ENCODE measurements at places on chromosomes 13 and 19.

DNA sequence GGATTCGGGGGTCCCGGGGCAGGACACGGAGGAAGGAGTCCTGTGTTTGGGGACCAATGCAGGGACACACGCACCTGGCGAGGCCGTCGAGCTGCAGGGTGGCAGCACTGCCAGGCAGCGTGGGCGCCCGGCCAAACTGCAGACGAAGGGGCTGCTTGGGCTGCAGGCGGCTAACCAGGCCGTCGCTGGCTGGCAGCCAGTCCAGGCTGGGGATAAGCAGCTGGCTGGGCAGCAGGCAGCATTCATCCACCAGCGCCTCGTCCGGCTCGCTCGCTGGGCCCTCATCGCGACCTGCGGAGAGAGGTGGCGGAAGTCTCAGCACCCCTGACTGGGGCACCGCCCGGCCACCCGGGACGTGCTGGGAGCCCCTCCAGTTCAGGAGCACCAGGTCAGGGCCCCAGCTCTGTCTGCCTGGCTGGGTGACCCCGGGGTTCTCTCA lies 11.5 kb downstream of the CFD start:
- DNase-seq, result no peak

DNA sequence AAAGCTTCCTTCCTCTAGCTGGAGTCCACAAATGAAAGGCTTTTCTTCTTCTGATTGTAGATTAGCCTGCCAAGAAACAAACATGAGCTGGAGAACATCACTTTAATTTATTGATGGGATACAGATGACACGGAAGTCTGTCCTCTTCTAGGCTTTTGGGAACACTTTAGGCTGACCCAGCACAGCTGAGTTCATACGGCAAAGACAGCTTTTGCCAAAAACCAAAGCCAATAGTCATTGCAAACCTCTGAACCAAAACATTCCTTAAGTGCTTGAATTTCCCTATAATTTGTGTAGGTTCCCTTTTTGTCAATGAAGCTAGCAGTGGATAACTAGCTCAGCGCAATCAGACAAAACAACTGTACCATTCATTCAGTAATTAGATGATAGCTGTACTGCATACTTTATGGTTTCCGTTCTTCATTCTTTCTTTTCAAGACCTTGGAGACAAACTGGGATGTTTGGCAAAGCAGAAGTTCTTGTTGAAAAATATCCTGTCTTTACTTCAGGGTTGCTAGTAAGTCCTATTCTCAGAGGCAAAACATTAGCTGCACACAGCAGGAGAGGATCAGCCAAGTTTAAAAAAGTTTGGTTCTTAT lies 95.7 kb upstream of the SPRY2 start:
- DNase-seq, result peak; percentile 51

GRCh38 chr19:58170860-58171259 lies 12.0 kb upstream of the ZNF274 start:
- no peak for DNase-seq

DNA sequence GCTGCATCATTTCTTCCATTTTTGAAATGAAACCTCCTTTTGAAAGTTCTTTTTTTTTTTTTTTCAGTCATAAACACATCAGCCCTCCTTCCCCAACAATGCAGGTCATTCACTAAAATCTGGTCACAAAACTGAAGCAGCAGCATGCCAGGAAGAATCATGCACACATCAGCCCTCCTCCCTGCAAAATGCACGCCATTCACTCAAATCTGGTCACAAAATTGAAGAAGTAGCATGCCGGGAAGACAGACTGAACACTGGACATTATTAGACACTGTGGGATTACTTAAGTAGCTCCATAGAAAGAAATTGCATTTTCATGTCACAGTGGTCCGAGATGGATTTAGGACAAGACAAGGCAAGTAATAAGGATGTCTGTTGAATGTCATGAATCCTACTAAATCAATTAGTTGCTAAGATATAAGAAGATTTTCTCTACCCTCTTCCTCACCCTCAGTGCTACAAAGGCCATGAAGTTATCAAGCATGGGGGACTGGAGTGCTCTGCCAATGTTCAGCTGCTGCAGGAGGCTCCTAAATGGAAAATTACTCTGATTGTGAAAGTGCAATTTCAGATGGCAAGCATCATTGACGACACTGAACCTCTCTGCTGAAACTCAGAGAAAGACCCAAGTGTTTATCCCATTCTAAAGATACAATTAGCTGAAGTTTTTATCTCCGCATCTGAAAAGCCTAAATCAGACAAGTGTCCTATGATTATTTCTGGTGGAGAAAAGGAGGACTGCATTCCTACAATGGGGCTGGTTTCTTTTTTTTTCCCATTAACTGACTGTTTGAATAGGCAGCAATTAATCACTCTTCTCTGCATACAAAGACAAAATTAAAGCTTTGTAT lies 913.2 kb downstream of the DIAPH3 start:
- no peak for DNase-seq

DNA sequence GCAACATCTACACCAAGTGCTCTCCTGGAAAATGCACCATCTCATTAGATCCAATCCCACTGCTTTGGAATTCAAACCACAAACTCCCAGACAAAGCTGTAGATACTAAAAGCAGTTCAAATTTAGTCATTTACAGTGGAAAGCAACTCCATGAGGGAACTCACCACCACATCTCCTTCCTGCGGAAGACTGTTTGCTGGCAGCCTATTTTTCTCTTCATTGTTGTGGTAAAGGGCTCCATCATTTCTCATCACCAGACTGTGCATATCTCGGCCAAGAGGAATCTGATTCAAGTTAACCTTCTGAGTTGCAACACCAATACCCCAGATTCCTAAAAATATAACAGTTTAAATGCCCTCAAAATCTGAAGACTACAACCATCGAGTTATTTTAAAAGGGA lies 8.4 kb downstream of the SPRYD7 start:
- peak; percentile 64 for DNase-seq

GRCh38 chr13:46369506-46370277 lies 17.4 kb downstream of the RUBCNL start:
- DNase-seq, result peak; percentile 62

DNA sequence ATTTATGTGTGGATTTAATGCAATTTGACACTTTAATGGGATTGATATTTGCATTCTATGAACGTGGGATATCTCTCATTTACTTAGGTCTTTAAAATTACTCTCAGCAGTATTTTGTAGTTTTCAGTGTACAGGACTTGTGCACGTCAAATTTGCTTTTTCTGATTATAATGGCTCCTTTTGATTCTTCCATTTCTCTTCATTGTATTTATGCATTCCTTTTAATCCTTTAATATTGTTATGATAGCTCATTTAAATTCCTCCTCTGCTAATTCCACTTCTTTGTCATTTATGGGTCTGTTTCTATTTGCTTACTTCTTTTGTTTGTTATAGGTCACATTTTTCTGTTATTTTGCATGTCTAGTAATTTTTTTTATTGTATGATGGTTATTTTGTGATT lies 226.6 kb downstream of the ATP8A2 start:
- no peak for DNase-seq

DNA sequence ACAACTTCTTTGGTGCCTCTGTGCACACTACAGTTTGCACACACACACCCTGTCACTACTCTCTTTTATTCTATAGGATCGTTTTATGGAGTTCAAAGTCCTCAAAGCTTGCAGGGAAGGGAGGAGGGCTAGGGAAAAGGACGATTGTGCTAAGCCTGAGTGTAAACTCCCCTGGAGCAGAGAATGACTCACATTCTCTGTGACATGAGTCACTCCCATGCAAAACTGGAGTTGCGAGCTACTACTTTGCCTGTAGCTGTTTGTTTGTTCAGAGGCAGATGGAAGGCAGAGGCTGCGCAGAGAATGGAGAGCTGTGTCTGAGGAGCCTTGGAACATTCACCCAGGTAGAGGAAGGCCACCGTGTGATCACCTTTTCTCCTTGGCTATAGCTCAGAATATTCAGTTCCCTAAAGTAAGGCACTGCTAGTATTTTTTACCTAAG lies 80.5 kb upstream of the MBNL2 start:
- peak; percentile 54 for DNase-seq

GRCh38 chr19:28489776-28490175 lies 723.2 kb downstream of the UQCRFS1 start:
- DNase-seq, result no peak

GRCh38 chr19:15452111-15453047 lies 2.6 kb upstream of the WIZ start:
- DNase-seq, result peak; percentile 45

DNA sequence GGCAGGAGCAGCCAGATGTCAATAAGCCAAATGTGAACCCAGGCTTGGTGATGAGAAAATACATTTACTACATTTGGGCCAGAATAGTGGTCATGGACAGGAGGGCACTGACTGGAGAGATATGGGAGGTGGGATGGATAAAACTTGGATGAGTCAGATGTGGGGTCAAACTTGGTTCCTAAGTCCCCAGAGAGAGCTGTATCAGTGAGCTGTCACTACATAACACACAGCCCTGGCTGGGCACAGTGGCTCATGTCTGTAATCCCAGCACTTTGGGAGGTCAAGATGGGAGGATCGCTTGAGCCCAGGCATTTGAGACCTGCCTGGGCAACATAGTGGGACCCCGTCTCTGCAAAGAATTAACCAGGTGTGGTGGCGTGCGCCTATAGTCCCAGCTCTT lies 51.6 kb upstream of the EHD2 start:
- no peak for DNase-seq

GRCh38 chr19:42254089-42254849 lies 659 bp downstream of the ERF start:
- DNase-seq, result no peak

- DNase-seq, result no peak
Observed at GRCh38 chr19:41424335-41425173, 2.6 kb downstream of the B3GNT8 start.

DNA sequence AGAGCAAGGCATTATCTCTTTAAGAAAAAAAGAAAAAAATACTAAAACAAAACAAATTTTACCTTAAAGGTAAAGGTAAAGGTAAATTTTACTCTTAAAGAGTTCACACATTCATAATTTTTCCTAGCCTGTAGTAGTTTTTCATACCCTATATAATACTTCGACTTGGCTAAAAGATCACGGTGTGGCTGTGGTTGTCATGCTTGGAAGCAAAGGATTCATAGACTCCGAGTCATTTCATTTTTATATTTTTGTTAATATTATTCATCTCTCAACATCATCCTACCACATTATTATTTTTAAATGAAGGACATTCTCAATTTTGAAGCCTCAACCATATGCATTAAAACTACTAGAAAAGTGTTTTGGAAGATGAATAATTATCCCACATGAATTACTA lies 52.7 kb downstream of the PIBF1 start:
- DNase-seq, result no peak

DNA sequence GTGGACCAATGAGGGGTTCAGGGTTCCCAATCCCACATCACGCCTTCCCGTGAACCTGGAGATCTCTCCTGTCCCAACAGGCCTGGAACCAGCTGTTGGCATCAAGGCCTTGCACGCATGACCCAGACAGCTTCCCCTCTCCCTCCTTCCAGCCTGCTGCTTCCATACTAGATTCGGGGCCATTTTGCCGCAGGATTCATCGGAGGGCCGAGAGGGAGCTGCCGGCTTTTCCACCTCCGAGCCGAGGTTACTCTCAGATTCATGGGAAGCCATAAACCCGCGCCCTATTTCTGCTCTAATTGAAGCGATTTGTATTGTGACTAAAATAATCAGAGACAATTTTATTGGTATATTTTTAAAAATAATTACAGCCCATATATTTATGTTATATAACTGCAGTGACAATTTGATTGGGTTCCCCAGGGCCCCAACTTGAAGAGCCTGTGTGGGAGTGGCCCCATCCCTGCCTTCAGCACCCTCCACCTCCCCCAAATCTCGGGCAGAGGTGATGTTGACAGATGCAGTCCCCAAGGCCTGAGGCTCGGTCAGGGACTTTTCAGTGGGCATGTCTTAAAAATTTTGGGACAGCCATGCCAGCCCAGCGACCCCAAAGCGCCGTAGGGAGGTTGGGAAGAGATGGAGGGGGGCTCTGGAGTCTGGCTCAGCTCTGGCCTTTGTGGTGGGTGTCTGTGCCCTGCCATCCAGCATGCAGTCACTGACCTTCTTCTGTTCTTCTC lies 30.8 kb upstream of the PEPD start:
- DNase-seq, result no peak

GRCh38 chr19:49767967-49768581 lies 1.3 kb downstream of the AP2A1 start:
- no peak for DNase-seq

GRCh38 chr13:114115796-114116195 lies 16.6 kb downstream of the RASA3 start:
- no peak for DNase-seq

DNA sequence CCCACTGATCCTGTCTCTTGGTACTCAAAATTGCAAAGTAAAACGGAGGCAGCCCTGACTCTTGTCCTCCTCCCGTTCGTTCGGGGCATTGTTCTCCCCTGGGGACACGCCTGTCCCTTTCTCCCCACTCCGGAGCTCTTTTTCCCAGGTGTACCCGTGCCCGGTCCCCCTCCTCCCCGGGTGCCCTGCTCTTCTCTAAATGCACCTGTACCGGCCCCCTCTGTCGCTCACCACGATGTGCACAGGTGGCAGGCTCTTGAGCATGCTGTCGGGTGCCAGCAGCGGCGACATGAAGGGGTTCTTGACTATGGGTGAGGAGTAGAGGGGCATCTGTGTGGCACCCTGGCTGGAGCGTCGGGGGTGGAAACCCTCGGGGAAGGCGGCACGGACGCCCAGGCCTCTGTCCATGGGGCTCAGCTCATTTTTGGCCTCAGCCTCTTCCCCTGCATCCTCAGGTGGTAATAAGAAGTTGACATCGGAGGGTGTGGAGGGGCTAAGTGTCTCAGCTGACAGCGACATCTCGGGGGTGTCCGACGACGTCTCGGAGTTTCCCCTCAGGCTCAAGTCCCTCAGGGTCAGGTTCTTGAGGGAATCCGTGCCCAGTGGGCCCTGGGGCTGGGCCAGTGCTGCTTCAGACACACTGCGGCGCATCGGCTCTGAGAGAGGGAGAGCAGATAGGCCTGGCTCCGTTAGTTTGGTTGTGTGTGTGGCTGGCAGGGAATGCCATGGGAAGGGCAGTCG lies 12.4 kb upstream of the CNFN start:
- no peak for DNase-seq

DNA sequence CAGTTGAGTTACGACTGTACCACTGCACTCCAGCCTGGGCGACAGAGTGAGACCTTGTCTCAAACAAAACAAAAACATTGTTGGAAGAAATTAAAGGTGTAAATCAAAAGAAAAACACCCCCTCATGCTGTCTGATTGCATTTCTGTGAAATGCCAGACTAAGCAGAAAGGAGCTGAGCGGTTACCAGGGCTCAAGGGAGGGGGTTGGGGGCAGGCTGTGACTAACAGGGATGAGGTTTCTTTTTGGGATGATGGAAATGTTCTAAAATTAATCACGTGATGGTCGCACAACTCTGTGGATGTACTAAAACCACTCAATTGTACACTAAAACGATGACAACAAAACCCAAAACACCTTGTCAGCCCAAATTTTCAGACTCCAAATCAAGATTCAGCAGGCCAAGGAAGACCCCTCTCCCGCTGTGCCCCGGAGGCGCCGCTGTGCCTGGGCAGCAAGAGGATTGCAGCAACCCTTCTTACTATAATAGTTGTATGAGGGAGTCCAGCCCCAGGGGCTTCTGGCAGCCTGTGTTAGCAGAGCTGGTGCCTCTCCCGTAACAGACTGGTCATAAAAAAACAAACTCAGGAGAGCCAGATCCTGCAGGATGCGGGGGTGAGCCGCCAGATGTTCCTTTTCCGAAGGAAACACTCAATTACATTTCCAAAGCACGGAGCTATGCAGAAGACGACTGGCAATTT lies 20.9 kb downstream of the CAPS start:
- peak; percentile 10 for DNase-seq

Data from fibroblast of skin of left biceps (primary cell).